T-helper 2 cell treated with Interferon-gamma antibody and Interleukin-4, amounts not matched to agents 100 ng/mL and 5 ng/mL, for 36 hours (primary cell): ENCODE measurements at places on chromosomes 12 and 14. TPM values are rescaled to one million over a fixed set of nuclear protein-coding genes. Genes with fewer than 3 reads are reported as not detected.

Gene OR6C2
- total RNA-seq, result not detected in 2 replicates

Gene SMOC1
- total RNA-seq, result not detected in 2 replicates

Gene POLE2
- total RNA-seq, result 32.7 and 33.9 TPM in 2 replicates

Gene LBHD2
- not detected in 2 replicates for total RNA-seq

Gene DACT1
- total RNA-seq, result 4.3 and 4.8 TPM in 2 replicates

Gene DAD1
- 165 and 178 TPM in 2 replicates for total RNA-seq
